Activated T-cell treated with anti-CD3 and anti-CD28 coated beads, Interleukin-2, amount 50 U/mL, for 1 hour (primary cell): ENCODE measurements at places on chromosomes 4 and X.

- DNase-seq = no peak
These were observed 473.4 kb upstream of the FTHL17 start for GRCh38 chrX:31545191-31545590.

DNA sequence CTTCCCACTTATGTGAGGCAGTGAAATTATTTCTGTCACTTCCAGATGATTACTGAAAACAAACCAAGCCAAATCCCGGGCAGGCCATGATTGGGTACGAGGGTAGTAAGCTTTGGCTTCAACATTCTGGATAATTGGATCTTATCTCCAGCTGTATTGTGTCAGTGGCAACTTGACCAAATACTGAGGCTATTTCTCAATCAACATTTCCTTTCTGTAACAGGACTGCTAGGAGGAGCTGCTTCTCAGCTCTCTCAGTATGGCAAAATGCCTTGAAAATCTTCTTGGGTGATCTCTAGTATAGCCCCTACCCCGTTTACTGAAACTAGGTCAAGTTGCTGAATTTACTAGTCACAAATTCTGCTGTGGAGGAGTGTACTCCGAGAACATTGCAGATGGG is 169.3 kb upstream of the FRMPD4 start:
- no peak for DNase-seq

DNA sequence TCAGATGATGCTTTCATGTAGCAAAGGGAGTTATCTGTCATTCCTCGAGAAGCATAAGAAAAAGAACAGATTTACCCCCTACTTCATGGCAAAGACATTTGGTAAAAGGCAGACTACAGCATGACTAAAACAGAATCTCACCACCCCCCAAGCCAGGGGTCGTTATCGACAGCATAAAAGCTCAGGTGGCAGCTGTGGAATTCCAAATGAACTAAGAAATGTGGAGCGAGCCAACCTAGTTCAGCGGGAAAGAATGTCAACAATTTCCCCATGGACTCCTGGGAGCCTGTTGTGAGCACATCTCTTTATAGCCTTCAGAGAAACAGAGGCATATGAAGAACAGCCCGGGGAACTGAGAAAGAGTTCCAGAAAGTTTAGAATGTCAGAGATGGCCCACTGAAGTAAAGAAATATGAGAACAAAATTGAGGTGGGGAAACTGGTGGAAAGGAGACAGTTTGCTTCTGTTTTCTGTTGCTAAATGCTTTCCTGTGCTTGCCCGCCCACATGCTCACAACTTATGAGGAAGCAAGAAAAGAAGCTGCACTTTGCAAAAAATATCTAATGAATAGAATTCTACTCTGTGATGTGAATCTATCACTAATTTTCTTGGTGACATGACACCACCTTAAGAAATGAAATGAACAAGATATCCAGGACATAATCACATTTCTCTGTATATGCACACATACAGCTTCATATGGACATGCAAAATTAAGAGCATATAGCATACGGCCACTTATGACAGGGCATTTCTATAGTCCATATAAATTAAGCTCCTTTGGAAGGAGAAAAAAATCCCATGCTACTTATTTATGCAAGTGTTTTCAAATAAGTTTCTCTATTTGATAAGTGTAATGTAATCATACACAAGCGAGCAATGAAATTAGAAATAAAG is 135.3 kb upstream of the MID1 start:
- DNase-seq = no peak

DNA sequence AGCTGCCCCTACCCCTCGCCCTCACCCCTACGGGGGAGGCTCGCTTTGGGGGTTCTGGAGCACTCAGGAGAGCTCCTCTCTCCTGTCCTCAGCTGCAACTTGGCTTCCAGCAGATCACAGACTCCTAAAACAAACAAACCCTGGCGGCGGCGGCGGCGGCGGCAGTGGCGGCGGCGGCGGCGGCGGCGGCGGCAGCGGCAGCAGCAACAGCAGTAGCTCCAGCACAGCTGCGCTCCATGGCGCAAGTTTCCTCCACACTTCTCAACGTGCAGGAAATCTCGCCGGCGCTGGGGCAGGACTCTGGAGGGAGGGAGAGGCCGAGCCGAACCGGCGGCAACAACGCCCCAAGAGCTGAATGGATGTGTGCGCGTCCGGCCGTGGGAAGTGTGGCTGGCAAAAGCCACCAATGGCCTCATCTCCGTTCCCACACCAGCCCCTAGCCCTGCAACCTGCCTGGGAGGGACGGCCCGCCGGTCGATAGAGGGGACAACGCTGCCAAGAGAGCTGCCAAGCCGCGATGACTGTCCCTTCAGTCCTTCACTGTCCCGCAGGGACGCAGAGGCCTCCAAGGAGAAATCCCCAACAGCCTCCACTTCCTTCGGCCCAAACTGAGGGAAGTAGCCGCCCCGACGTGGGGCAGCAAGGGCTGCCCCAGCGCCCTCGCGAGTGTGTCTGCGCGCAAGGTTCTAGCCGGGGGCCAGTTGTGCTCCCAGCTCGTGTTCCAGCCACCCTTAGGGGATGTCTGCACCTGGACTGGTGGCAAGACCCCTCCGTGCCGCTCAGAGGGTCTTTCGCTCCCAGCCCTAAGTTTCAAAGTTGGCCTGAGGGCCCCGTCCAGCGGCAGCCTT is 775 bp downstream of the SHROOM4 start:
- DNase-seq = no peak

GRCh38 chr4:33911959-33912358 is 2332.4 kb downstream of the ARAP2 start:
- no peak for DNase-seq

GRCh38 chrX:123087326-123087725 is 96.8 kb upstream of the GRIA3 start:
- no peak for DNase-seq

DNA sequence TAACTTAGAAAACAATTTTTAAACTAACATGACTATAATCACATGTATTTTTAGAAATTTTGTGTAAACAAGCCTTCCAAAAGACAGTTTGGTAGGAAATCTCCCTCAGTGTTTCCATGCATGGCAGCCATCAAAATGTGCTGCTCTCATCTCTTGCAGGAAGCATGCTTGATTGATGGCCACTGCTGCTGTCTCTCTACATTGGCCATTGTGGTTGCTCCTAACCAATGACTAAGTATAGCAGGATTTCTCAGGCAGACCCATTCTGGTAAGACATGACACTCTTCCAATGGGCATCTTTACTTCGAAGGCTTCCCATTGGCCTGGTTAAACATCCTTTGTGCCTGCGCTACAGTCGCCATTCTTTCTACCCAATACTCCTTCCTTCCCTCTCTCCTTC is 78.9 kb upstream of the GUCY1A1 start:
- DNase-seq = no peak

GRCh38 chrX:57904176-57904880 is 5.9 kb downstream of the ZXDA start:
- no peak for DNase-seq

DNA sequence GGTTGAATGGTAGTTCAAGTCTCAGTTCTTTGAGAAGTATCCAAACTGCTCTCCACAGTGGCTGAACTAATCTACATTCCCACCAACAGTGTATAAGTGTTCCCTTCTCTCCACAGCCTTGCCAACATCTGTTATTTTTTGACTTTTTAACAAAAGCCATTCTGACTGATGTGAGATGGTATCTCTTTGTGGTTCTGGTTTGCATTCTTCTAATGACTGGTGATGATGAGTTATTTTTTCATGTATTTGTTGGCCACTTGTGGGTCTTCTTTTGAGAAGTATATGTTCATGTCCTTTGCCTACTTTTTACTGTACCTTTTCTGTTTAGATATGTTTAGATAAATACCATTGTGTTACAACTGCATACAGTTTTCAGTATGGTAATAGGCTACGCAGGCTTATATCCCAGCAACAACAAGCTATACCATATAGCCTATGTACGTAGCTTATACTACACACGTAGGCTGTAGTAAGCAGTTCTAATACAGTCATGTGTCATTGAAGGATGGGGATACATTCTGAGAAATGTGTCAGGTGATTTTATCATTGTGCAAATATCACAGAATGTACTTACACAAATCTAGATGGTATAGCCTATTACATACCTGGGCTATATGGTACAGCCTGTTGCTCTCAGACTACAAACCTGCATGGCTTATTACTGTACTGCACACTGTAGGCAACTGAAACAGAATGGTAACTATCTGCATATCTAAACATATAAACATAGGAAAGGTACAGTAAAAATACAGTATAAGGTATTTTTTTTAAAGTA is 28.1 kb downstream of the KLHL8 start:
- no peak for DNase-seq

DNA sequence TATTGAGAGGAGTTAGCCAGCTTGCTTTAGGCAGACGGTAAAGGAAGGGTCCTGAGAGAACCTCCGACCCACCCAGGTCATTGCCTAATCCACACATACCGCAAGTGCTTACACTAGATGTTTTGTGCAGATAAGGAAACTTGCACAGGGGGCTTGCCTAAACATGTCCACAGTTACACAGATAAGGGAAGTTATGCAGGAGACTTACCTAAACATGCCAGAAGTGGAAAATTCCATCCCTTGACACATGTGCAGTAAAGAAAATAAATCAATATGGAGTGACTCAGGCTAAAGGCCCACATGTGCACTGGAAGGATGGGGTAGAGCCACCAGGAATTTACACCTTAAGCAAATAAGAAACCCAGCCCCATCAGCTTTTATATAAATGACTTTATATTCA is 232.8 kb upstream of the HDX start:
- DNase-seq = no peak

- no peak for DNase-seq
These were observed 62.8 kb downstream of the SH3KBP1 start for GRCh38 chrX:19824603-19825002.

GRCh38 chrX:48617542-48618340 is 20.4 kb downstream of the WDR13 start:
- no peak for DNase-seq

GRCh38 chr4:111209706-111210105 is 586.8 kb upstream of the PITX2 start:
- no peak for DNase-seq

DNA sequence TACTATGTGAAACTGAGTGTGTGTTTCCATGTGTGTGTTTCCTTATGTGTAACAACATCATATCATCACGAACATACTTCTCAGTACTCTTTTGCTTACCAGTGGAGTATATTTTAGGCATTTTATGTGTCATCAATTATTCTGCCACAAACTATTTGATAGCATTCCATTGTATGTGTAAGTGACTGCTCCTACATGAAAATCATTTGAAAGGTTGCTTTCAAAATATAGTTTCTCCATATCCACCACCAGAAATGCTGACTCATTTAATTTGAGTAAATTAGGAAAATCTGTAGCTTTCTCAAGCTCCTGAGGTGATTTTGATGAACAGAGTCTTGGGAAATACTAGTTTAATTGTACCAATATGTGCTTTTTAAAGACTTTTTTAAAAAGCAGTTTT is 376.2 kb downstream of the PCDH18 start:
- no peak for DNase-seq

GRCh38 chrX:11672213-11672612 is 6.5 kb upstream of the ARHGAP6 start:
- no peak for DNase-seq

DNA sequence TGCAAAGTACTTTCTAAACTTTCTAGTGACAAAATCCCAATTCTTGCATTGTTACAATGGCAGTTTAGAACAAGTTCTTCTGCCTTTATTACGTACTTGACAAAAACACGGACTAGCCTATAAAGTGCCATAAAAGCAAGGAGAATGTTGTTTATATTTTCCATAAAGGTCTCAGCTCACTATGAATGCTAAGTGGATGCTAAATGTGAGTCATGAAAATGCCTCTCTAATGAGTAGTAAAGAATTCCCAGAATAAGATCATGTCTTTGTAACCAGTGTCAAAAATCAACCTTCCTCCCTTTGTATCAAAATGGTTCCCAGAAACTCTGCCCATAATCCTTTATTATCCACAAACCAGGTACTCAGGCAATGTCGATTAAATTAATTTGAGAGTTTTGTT is 539.8 kb upstream of the SLIT2 start:
- DNase-seq = no peak

- no peak for DNase-seq
These were observed 28.8 kb downstream of the NKX6-1 start for GRCh38 chr4:84470204-84470785.

DNA sequence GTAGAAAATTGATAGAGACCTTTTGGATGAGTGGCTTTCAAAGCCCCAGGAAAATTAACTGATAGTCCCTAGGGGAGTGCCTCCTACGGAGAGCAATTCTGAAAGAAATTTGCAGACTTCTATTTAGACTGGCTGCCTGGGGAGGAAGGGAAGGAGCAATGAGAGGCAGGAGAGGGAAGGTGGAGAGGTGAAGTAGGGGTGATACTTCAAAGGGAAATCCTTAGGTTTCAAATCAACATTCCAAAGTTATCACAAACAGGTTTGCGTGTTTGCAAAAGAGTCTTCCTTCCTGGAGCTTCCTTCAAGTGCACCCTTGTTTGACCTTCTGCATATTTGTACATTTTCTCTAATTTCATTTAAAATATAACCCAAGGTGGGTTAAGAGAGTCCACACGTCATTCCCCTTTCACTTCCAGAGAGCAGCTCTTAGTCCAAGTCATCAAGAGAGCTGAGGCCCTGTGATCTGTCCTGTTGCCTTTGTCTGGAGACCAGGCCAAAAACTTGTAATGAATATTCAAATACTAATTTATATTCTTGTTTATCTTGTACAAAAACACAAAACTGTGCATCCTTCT is 157.8 kb downstream of the CLCN4 start:
- no peak for DNase-seq

DNA sequence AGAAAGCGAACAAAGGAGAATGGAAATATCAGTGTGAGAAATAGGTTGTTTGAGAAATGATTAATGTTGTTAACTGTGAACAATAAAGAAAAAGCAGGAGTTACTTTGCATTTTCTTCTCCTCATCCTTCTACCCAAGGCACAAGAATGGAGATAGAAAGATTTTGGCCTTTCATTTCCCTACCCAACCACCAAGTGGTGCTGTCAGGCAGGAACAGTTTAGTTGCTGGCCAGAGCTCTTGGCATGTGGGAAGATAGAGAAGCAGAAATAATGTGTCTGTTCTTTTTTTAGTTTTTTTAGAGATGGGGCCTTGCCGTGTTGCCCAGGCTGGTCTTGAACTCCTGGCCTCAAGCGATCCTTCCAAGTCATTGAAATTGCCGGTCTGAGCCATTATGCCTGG is 12.8 kb downstream of the HOPX start:
- DNase-seq = no peak

DNA sequence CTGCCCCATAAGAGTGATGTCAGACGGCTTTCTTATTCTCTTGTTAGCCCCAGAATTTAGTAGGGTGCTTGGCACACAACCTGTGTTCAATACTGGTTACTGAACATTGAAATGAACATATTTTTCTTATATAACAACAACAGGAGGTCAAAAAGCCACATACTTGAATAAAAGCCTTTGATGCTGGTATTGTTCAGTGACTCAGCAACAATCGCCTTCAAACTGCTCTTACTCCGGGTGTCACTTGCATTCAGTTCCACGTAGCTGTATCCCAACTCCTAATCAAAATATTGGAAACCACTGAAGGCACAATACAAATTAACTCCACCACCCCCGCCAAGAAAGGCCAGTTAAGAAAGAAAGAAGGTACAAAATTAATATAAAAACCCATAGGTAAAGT is 61.5 kb downstream of the RFC1 start:
- no peak for DNase-seq

GRCh38 chrX:39946822-39947221 is 150.9 kb downstream of the BCOR start:
- DNase-seq = no peak

- DNase-seq = no peak
These were observed 20.7 kb downstream of the HHIP start for GRCh38 chr4:144666539-144667175.
